Stimulated activated CD8-positive, alpha-beta memory T cell treated with anti-CD3 and anti-CD28 coated beads, Interleukin-2, amount 100 ng/mL, for 48 hours (primary cell): ENCODE measurements at places on chromosomes 13 and 19.

- DNase-seq: no peak
These were observed 811 bp upstream of the ZNF8 start for GRCh38 chr19:58277748-58278540.

DNA sequence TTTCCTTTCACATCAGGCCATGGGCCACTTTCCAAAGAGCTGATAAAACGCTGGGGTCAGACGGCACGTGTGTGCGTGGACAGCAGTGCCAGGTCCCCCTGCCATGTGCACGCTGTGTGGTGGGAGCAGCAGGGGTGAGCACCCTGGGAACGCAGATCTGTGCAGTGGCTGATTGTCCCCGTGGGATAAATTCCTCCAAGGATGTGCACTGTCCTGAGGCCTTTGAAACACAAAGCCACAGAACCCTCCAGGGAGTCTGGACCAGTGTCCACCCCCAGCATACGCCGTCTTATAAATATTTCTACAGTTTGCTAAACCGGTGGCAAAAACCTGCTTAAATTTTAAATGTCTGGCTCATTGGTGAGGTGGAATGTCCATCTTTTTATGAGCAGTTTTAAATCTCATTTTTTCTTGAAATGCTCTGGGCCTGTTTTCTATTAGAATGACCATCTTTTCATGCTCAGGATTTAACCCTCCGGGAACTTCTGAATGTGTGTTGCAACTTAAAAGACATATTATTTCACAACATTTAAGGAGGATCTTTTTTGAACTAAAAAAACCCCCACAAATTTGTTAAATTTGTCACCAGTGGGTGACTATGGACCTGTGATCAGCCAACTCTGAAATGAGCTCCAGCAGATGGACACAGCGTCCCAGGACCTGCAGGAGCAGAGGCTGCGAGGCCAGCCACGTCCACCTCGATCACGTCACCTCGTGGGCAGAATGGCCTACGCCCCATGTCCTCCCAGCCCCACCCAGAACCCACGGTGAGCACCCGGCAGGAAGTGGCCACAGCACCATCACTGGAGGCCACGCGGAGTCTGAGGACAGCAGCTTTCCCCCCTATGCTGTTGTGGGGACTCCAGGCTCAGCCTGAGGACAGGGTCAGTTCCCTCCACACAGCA lies 68.6 kb downstream of the RASA3 start:
- DNase-seq: no peak

- no peak for DNase-seq
These were observed 8.1 kb downstream of the SARS2 start for GRCh38 chr19:38922482-38922881.

- DNase-seq: no peak
These were observed 17.1 kb downstream of the LSM14A start for GRCh38 chr19:34189199-34189916.

DNA sequence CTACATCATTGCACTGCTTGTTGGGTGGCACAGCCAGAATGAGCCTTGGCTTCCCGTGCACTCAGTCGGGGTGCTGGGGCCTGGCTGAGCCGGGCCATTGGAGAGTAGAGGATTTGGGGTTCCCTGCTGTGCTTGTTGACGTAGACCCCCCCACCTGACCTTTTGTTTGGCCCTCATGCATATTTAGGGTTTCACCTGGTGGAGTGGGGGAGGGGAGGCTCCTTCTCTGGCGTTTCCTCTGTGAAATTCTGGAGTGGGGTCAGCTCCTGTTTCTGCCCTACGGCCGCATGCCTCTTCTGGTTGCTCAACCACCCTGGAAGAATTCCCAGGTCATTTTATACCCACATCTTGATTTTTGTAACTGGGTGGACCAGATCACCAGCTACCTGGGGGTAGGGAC lies 82.8 kb downstream of the SIPA1L3 start:
- DNase-seq: no peak

- DNase-seq: peak; percentile 4
These were observed 55.8 kb upstream of the KCTD15 start for GRCh38 chr19:33740811-33741396.

- DNase-seq: no peak
These were observed 1.9 kb upstream of the FAM174C start for GRCh38 chr19:1273263-1274041.

DNA sequence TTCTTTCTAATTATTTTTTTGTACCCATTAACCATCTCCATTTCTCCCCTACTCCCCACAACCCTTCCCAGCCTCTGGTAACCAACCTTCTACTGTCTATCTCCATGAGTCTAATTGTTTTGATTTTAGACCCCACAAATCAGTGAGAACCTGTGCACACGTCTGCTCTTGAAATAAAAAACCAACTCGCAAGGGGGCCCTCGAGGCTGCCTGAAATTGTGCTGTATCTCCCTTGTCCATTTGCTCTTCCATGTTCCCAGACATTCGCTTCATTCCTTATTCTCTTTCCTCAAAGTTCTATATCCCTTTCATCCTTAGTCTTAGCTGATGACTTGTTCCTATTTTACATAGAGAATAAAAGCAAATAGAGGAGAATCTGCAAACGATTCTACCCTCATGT lies 95.0 kb downstream of the GPC5 start:
- DNase-seq: no peak

GRCh38 chr13:96314974-96315373 lies 225.1 kb downstream of the HS6ST3 start:
- DNase-seq: no peak

DNA sequence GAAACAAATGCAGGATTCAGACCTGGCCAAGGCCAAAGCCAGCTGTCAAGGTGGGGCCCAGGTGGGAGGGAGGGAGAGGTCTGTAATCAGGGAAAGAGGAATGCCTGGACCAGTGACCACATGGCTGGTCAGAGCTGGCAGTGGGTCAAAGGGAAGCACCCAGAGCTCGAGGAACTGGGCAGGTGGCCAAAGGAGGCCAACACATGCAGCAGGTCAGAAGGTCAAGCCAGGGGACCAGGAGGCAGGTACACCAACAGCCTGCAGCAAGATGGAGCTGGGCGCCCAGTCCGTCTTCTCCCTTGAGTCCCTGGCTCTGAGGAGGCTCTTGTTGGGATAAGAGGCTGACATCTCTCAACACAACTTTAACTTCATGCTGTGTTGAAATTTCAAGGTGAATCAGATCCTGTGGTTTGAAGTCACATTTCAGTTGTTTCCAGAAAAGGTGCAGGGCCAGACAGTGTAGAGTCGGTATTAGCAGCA lies 17.1 kb downstream of the GPATCH1 start:
- DNase-seq: no peak

DNA sequence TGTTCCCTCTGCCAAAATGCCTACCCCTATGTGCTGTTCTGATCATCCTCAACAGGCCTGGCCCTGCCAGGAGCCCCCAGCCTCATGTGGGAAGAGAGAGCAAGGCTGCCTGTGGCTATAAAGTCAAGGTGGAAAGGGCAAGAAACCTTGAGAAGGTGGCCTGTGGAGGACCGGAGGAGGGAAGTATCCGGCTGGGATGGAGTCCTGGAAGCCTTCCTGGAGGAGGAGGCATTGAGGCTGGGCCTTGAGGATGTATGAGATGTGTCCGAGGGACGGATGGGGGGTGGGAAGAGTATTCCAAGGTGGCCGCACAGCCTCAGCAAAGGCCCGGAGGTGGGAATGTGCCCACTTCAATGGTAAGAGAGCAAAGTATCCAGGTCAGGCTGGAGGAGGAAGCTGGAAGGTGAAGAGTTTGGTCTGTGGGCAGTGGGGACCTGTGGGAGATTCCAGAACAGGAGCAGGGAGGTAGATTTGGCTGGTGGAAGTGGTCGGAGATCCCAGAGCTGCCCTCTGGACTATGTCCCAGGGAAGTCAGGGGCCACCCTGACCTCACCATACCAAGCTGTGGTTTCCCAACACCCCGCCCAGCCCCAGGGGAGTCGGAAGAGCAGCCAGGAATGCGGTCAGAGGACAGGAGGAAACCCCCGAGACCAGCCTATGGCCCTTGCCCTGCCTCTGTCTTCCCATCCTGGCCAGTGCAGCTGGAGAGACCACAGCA lies 3.0 kb upstream of the PLIN4 start:
- DNase-seq: no peak

- DNase-seq: no peak
These were observed 72.6 kb upstream of the TSHZ3 start for GRCh38 chr19:31421856-31422255.
